ENCODE measurements at places on chromosomes 1 and 21.

DNA sequence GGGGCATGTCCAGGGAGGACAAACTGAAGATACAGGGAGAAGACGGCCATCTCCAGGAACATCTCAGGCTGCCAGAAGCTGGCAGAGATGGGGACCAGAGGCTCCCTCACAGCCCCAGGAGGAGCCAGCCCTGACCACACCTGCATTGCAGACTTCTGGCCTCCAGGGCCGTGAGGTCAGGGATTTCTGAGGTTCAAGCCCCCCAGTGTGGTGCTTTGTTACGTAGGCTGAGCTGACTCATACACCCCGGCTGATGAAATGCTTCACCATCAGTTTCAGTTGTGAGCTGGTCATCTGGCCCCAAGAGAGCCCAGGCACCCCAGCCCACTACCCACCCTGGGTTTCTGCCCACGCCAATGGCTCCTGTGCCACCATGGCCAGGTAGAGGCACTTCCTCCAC, 106.4 kb downstream of the SIK1 start:
- no peak for DNase-seq

DNA sequence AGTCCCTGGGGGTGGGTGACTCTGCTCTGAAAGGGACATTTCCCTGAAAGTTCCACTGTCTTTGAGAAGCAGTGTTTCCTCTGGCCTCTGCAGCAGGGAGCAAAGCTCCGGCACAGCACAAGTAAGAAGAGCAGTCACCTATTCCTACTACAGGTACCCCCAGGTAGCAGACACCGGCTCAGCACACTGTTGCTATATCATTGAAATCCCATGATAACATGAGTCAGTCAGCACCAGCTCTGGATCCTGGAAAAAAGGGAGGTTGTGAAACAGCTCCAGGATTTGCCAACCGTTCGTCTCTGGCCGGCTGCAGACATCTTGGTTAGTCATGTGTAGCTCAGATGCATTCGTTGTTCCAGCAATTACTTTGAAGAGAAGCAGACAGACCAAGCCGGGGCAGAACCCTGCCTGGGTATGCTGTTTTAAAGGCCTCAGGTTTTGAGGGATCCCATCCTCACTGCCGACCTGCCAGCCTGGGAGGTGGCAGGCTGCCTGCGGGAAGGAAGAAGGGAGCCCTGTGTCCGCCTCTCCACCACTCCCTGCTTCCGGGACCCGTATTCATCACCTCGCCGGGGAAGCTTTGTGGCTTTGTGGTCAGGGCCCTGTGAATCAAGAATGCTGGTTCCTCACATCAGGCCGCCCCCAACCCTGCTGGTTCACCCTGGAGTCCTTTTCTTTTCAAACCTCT, 139.2 kb downstream of the CLIC6 start:
- no peak for DNase-seq

- DNase-seq: no peak
Observed at GRCh38 chr1:85584264-85584781, 3.8 kb downstream of the CCN1 start.

- DNase-seq: no peak
Observed at GRCh38 chr1:183901748-183902330, 96.9 kb downstream of the RGL1 start.

DNA sequence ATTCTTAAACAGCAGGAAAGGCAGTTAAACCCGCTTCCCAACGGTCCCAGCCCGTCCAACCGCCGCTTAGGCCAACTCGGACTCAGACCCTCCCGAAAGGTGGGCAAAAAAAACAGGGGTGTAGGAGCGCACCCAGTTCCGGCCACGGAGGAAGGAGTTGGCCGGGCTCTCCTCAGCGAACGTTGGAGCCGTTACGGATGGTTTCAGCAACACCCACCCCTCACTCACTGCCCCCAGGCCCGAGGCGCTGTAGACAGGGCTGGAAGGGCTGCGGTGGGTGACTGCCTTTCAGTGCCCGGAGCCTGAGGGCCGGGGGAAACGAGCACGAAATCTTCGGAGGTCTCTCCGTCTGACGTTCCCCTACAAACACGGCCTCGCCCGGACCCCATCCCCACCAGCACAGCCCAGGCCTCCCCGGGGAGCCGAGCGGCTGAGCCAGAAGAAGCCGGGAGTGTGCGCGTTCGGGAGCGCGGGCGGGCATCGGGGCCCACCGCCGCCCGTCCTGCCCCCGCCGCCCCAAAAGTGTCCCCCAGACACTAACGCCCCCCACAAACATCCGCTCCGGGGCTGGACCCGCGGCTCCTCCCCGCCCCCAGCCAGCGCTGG, 1.3 kb downstream of the KDM5B start:
- DNase-seq: no peak

DNA sequence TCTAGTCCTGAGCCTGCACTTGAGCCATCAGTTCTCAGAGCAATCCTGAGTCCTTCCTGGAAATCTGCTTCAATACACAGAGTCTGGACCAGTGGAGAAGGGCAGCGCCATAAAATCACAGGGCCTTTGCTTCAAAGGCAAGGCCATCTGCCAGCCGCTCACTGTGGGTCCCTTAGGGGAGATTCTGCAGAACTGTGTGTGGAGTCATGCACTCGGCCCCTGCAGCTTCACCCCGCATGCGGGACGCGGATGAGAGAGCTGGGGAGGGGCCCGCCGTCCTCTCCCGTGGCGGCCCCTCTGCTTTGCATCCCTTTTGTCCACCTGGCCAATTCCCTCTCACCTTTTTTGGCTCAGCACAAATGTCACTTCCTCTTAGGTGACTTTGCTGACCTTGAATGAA, 311.2 kb upstream of the VAMP3 start:
- DNase-seq: no peak

- no peak for DNase-seq
Observed at GRCh38 chr1:39332291-39332690, 127.8 kb downstream of the MACF1 start.

DNA sequence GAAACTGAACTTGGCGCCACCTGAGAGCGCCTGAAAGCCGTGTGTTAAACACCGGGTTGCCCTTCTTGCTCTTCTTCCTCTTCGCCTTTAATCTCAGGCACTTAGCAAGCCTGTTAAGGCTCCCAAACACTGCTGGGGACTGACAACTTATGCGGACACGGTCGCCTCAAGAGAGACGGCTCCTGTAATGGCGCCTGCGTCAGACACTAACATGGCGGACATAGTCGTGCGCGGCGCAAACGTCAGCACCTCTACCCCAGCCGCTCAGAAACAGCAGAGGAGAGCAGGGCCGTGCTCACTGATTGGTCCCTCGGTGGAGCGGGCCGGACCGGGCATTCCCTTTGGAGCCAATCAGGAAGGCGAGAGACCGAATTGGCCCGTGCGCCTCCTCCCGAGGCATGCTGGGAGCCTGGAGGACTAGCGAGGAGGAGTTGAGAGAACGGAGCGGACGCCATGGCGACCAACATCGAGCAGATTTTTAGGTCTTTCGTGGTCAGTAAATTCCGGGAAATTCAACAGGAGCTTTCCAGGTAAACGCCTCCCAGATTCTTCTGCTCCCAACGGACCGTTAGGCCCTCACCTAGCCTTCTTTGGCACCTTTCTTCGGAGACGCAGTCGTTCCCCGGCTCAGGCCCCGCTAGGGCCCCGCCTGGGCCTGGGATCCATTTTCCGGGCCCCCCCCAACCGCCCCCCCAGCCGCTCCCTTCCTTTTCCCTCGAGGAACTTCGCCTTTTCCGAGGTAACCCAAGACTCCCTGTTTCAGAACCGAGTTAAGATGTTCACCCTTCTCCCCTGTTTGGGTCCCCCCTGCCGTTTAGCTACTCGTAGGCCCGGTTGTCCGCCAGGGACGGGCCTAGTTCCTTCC, at the start of gene SON:
TSS of gene SON (plus strand) at position 399 of the 865 bp plus-strand sequence. CDS start at position 454, 55 bp downstream.
- DNase-seq: peak; percentile 99

- DNase-seq: no peak
Observed at GRCh38 chr1:168178227-168178637, 530 bp upstream of the TIPRL start.

DNA sequence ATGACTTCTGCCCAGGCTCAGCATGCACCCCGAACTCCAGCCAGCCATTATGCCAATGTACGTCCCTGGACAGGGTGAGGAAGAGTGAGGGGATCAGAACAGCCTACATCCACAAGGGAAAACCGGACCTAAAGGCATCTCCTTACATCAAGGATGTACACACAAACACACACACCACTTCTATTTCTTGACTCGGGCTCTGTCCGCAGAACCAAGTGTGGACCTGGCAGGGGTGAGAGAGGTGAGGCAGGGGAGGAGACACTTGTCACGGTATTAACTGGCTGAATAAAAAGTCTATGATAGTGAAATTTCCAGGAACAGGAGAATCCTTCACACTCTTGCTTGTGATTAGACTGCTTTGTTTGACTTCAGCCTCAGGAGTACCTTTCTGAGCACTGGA, 2.3 kb downstream of the LMOD1 start:
- DNase-seq: no peak

- DNase-seq: no peak
Observed at GRCh38 chr1:184190616-184191015, 139.1 kb downstream of the TSEN15 start.

DNA sequence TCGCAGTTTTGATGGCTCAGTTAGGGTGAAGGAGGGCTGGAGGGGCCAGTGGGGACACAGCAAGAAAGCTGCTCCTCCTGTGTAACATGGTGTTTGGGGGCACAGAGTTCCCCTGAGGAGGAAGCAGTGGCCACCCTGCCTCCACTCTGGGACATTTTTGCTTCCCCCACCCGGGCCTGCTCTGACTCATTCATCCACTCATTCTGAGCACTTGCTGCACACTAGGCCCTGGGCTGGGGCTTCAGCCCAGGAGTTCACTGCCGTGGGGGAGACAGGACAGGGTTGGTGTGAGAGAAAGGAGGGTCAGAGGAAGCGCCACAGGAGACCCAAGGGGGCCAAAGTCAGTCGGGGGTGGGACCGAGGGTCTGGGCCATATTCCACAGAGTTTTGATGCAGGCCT, 41.4 kb upstream of the ACOT11 start:
- DNase-seq: no peak

- peak; percentile 93 for DNase-seq
Observed at GRCh38 chr1:9825093-9826074, 1.6 kb upstream of the CLSTN1 start.

GRCh38 chr1:12472798-12473551, 145.0 kb downstream of the DHRS3 start:
- no peak for DNase-seq

- no peak for DNase-seq
Observed at GRCh38 chr1:80659161-80659560, 1141.6 kb upstream of the ADGRL2 start.

DNA sequence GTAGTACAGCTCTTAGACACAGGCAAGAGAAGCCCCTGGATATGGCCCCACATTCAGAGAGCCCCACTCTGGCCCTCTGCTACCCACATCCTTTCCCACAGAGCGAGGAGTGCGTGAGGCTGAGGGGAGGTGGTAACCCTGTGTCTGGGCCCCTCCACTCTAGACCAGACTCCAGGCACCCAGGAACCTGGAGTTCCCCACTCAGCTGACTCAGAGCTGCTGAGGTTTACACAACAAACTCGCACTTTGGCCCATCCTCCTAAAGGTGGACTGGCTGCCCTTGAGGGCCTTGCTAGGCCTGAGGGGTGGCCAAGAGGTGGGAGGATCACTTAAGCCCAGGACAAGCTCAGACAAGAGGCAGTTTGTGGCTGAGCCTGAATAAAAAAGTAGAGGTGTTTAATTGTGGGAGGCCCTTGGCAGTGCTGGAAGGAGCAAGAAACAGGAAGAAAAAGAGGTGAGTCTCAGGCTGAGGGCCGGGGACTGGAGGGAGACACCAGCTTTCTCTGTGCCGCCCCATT, 10.7 kb downstream of the MR1 start:
- no peak for DNase-seq

- no peak for DNase-seq
Observed at GRCh38 chr1:102857251-102857650, 251.1 kb downstream of the COL11A1 start.

DNA sequence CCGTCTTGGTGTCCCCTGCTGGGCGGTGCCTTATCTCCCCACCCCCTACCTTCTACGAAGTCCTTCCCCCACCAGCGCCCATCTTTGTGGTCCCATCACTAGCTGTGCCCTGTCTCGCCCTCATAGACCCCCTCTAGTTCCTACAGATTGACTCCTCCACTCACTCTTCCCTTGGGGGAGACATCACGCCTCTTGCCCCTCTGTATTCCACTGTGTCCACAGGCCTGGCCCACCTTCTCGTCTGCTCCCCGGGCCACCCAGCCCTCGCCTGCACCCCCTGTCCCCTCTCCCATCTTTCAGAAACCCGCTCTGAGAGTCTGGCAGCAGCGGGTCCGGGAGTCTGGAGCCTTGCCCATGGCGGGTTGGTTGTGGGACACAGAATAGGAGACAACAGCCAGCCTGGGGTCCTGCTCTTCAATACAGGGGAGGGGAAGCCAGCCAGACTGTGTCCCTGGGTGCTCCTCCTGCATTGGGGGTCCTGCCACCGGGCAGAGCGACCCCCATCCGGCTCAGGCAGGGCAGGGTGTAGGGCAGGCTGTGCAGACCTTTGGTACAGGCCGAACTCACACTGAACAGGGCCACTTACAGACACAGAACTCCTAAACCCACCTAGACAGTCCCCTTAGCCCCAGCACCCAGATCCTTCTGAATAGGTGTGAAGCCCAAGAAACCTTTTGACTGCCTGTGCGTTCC, 1.1 kb downstream of the RNF187 start:
- DNase-seq: no peak

DNA sequence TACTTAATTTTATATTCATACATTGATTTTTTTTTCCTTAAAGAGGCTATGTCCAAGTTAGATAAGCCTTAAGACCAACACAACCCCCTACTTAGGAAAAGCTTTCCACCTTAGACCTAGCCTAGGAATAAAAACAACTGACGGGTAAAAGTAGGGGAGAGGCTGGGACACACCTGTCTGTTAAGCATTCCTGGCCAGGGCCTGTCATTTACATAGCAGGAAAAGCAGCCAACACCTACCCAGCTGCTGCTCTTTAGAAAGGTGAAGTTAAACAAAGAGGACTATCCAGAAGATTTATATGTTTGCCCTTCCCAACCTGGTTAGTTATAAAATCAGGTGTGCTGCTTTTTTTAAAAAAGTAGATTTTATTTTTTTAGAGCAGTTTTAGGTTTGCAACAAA, 29.1 kb upstream of the SAMD13 start:
- no peak for DNase-seq

DNA sequence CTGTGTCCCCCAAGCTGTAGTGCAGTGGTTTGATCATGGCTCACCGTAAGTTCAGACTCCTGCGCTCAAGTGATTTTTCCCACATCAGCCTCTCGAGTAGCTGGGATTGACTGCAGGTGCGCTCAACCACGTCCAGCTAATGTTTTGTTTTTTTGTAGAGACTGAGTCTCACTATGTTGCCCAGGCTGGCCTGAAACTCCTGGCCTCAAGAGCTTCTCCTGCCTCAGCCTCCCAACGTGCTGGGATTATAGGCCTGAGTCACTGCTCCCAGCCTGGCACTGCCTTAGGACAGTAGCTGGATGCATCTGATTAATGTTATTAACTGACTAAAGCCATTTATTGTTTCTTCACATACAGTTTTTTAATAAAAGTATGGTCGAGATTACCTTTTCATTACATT, 40.2 kb downstream of the RNF11 start:
- no peak for DNase-seq

DNA sequence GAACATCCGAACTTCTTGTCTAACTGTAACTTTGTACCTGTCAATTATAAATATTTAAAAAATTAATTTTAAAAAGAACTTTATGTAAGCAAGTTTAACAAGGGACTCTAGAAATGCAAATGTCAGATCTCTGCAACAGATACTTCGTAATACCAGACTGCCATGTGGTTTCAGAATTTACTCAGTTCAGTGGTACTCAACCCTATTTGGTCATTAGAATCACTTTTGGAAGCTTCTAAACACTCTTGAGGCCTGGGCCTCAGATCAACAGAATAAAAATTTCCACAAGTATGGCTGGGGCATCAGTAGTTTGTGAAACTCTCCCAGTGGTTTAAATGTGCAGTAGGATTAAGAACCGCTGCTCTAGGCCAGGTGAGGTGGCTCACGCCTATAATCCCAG, 139.5 kb upstream of the SMYD2 start:
- DNase-seq: no peak

- no peak for DNase-seq
Observed at GRCh38 chr21:39390212-39390765, 41.4 kb upstream of the HMGN1 start.
